ENCODE measurements at places on chromosomes 13 and 19.

- no peak for DNase-seq
Measured at GRCh38 chr13:53215563-53215962, 186.9 kb downstream of the OLFM4 start.

GRCh38 chr13:103188713-103189326, 122.6 kb upstream of the SLC10A2 start:
- DNase-seq: no peak

DNA sequence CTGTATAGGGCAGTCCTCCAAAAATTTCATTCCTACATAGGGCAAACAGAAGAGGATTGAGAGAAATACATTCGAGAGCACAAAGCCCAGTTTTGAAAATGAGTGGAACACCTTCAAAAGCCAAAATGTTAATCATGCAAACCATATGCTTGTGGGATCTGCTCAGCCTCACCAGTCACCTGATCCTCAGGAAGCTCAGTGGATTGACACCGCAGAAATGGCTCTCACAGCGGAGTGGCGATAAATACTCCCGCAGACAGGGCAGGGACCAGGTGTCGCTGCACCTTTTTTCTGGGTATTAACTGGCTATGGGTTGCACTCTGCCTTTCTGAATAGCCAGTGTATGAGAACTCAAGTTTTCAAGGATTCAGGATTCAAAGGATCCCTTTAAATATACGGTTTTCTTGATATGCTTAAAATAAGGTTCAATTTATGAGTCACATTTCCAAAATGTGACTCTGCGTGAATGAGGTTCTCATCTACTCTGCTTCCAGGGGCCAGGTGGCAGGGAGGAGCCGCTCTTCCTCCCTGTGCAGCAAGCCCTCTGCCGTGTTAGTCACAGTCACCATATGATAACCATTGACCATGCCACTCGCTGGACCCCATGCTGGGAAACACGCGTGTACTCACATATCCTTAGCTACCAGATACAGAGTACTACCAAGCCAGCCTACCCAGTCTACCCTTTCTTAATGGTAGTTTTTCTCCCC, 18.3 kb upstream of the DHRS12 start:
- no peak for DNase-seq

GRCh38 chr19:45296355-45296754, 26.3 kb downstream of the CKM start:
- DNase-seq: no peak

DNA sequence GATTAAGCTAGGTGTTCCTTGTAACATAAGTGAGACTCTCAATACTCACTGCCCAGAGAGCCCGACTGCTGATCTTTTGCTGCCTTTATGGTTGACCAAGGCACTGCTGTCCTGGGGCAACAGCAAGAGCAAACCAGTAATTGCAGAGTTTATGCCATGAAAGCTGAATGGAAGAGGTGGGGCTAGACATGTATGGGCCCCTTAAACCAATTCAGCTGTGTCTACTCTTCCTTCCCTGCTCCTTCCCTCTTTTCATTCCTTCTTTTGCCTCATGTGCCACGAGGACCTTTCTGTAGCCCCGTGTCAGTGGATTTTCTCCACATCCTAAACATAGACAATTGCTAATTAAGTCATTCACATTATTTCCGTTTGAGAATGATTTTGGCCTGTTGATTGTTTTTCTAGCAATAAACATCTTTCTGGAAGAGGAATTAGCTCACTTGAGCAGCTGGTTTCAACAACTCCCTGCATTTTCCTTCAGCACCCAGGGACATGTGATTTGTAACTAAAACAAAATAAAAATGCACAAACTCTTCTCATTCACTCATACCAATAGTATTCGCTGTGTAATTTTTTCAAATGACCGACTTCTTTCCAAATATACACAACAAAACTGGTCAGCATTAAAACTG, 40.5 kb downstream of the RAP2A start:
- DNase-seq: no peak

DNA sequence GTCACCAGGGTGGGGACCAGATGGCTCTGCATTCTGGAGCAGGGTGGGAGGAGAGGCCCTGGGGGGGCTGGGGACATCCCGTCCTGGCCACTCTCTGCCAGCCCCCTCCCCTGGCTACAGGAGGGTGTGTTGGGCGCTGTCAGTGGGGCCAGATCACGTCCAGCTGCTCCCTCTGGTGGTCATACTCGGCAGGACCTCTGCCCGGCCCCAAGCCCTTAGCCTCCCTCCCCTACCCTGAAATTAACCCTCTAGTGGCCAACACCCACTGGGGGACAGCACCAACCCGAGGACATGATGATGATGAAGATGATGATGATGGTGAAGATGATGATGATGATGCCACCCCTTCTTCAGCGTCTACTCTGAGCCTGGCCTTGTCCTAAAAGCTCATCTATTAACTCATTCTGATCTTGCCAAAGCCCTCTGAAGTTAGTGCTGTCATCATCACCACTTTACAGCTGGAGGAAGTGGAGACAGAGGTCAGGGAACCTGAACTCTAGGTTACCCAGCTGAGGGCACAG, 590 bp upstream of the LGI4 start:
- peak; percentile 81 for DNase-seq

DNA sequence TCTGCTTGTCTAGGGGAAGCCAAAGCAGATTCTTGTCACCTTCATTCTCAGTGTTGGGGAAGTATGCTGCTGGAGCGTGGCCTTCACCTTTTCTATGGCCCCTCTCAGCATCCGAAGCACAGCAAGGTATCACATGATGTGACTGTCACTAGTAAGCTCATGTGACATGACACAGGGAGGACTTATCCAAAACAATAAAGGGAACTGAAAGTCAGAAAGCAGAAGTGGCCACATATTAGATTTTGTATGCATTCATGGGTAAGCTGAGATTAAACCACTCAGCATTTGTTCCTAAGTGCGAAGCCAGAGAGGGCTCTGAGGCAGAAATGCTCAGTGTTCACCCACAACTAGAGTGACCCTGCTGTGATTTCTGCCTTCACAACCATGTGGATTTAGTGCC, 72.8 kb upstream of the PCDH8 start:
- DNase-seq: no peak
